Activated naive CD4-positive, alpha-beta T cell treated with anti-CD3 and anti-CD28 coated beads, Interleukin-2, amount 50 U/mL, for 72 hours (primary cell): ENCODE measurements at places on chromosomes 7 and 10.

DNA sequence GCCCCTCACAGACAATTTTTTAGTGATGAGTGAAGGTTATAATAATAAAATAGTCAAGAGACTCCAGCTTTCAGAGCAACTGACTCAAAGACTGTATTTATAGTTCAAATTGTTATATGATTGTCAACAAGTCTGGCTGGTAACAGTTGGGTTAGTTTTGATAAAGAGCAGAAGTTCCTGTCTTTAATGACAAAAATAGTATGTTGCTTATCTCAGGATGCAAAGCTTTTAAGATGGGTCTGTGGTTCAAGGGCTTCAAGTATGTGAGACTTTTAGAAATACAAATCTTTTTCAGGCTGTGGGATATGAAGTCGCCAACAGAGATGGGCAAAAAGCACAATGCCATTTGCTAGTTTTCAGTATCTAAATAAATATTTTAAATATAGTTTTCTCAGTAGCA lies 118.4 kb downstream of the ABCA13 start:
- DNase-seq: no peak

DNA sequence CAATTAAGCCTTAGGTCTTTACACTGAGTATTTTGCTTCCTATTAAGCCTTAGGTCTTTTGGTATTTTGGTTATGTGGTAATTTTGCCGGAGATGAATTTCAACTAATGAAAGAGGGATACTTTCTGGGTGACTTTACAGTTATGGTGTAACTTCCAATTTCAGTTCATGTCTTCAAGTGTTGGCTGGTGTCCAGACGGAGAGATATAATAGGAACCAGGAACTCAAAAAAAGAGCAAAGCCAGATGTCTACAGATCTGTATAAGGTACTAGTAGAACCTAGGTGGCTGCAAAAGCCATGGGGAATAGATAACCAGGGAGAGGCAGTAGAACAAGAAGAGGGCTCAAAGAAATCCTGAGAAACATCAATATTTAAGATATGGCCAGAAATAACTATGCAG lies 12.3 kb downstream of the ERCC6 start:
- DNase-seq: no peak

DNA sequence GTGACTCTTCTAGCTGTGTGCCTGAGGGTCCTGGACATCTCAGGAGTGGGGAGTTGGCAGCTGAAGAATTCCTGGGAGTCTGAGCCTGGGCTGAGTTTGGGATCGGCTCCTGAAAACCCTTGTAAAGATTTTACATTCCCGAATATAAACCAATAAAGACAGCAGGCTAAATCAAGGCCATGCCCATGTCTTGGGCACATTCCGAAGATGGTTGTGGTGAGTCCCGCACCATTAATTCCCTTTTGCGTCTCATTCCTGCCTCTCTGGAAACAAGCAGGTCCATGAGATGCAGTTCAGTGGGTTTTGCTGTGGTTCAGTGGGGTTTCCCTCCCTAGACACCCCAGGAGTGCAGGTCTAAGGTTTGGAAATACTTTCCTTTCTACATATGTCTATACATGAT lies 90.9 kb downstream of the COL26A1 start:
- DNase-seq: no peak

GRCh38 chr7:123658023-123658422 lies 2.4 kb downstream of the LMOD2 start:
- no peak for DNase-seq

DNA sequence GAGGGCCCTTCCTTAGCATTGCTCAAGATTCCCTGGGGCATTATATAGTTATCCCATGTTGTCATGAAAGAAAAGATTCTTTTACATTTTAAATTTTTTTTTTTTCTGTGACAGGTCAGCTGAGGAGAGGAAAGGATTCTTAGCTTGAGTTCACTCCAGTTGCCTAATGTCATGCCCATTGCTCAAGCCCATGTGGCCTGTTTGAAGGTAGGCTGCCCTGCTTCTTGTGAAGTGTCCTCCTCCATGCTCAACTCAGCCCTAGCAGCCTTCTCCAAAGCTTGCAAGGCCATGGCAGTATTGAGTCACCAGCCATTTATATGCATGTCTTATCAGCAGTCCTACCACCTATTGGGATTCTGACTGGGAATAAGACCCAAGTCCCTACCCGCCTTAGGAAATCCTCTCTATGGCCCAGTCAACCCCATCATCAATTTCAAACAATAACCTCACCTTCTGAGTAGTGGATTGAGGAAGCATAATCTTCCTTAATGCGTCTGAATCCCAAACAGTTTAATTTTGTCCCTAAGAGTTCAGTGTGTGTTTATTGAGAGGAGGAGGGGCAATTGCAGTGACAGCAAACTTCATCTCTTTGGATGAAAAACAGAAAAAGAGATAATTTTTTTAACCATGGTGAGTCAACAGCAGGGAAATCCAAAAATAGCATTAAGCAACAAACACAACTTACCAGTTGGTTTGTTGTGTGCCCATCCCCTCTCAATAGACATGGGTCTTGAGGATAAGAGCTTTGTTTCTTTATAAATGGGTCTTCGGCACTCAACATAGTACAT lies 38.6 kb upstream of the WASL start:
- no peak for DNase-seq

DNA sequence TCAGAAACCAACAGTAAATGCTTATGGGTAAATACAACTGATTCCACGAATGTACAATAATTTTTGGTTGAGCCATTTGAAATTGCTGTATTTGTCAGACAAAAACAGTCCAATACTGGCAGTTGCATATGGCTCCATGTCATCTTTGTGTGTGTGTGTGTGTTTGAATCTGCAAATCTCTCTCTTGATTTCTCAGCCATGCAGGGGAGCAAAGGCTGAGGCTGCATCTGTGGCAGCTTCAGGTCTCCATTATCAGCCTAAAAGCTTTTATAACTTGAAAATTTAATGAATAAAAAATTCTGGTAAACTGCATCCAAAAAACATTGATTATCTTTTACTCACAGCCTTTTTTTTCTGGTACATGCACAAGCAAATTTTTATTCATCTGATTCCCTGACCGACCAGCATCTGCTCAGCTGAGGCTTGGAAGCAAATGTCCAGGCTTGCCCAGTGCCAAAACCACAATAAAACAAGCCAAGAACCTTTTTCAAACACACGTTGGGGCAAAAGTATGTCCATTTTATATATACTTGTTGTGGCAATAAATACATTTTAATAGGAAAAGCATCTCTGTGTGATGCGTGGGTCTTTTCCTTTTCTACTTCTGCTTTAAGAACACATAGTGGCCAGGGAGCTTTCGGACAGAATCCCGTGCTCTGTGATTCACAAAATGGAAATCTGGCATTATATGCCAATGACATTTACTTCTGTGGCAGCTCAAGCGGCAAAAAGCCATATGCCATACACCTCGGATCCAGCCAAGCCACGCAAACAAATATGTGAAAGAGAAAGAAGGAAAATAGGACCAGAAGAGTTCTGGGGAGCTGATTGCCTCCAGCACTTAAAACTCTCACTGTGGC lies 275.6 kb upstream of the AOAH start:
- DNase-seq: no peak

DNA sequence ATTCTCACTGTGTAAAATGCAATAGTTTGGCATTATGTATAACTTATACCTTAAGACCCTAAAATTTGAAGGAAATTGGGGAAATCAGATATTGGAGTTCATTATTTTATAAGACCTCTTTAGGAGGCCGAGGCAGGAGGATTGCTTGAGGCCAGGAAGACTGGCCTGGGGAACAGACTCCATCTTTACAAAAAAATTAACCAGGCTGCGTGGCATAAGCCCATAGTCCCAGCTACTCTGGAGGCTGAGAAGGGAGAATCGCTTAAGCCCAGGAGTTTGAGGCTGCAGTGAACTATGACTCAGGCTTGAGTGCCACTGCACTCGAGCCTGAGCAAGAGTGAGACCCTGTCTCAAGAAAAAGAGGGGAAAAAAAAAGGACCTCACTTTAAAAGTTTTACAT lies 14.0 kb upstream of the PBLD start:
- DNase-seq: no peak
